ENCODE measurements at places on chromosomes 4 and X.

- no peak for DNase-seq
Measured at GRCh38 chr4:78592088-78592783, 40.7 kb downstream of the ANXA3 start.

- no peak for DNase-seq
Measured at GRCh38 chrX:154873329-154873728, 12.8 kb upstream of the F8A1 start.

DNA sequence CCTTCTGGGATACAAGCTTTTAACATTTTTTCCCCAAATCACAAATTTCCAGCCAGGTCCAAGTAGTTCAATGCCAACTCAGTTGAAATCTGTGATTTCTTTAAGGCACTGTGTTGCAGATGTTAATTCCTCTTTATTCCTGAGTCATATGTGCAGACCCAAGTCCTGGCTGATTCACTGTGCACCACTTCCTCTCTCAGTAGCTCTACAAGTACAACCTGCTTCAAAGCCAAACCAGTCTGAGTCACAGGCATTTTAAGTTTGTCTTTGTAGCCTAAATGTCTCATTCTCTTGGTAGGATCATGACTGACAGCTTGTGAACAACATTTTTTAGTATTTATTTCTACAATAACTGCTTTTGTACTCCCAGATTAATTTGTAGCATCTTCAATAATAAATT lies 165.6 kb upstream of the S100G start:
- DNase-seq = peak; percentile 93

DNA sequence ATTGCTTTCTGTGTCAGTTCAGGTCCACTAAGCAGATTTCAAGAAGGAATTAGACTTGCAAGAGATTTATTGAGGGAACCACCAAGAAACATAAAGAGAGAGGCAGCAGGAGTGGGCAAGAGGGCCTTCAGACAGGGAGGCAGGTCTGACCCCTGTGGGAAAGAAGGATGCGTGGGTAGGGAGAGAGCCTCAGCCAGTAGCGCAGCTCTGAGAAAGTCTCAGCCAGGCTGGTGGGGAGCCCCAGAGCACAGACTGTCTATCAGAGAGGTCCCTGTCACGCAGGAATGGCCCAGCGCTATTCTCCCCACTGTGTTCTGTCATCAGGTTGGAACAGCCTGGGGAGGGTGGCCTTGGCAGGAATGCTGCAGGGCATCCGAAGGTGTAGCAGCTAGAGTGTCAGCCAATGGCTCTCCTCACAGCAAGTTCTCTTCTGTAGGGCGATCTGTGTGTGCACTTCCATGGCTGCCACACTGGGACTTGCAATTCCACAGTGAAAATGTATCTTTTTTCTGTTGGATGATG lies 48.0 kb downstream of the OTC start:
- no peak for DNase-seq

DNA sequence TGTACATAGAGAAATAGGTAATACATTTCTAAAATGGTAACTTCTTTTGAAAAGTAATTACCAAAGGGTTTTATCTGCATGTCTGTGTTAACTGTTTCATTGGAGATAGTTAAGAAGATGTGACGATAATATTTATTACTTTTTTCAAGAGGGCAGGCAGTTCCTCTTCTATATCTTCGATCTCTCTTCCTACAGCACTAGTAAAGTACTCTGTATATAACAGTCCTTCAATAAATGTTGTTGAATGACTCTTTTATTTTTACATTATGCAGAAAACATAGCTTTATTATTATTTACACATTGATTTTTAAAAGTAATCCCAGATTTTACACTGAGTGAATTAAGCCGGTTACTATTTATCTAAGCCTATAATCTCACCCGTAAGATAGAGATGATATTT lies 51.8 kb downstream of the TMPRSS11E start:
- DNase-seq = no peak

- DNase-seq = no peak
Measured at GRCh38 chr4:114636192-114636935, 37.8 kb downstream of the UGT8 start.

DNA sequence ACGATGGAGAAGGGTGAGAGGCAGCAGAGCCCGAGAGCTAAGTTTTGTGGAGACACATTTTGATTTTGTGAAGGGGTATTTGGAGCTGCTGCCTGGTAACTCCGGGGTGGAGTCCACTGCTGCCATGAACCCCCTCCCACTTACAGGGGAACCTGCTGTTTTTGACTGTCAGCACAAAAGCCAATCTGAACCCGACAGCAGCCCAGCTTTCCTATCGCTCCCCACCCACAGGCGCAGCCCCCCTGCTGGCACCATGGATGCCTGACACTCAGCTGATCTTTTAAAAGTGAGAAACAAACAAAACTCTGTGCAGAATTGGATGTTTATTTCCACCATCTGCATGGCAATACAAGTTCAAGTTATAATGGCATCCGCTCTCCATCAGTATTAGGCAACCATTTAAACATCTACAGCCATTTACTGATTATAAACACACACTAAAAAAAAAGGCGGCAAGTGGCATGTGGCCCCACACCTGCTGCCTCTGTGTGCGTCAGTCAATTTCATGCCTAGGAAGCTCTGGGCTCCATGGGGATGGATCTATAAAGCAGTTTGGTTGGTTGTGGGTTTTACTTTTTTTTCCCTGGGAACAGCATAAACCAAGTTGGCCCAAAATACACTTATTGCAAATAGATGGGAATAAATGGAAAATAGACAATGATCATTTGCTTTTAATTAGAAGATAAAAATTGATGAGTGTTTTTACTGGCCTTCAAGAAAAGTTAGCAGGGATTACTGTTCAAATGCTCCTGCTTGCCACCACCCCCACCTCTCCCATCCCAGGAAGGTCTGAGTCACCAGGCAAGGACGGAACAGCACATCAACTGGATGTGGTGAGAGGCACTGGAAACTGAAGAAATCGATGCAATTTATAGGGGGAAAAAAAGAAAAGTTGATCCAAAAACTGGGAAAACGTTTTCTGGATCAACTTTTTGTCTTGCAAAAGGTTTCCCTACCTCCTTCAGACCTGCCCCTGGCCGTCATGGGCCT lies 46.0 kb downstream of the SEPSECS start:
- DNase-seq = peak; percentile 76

DNA sequence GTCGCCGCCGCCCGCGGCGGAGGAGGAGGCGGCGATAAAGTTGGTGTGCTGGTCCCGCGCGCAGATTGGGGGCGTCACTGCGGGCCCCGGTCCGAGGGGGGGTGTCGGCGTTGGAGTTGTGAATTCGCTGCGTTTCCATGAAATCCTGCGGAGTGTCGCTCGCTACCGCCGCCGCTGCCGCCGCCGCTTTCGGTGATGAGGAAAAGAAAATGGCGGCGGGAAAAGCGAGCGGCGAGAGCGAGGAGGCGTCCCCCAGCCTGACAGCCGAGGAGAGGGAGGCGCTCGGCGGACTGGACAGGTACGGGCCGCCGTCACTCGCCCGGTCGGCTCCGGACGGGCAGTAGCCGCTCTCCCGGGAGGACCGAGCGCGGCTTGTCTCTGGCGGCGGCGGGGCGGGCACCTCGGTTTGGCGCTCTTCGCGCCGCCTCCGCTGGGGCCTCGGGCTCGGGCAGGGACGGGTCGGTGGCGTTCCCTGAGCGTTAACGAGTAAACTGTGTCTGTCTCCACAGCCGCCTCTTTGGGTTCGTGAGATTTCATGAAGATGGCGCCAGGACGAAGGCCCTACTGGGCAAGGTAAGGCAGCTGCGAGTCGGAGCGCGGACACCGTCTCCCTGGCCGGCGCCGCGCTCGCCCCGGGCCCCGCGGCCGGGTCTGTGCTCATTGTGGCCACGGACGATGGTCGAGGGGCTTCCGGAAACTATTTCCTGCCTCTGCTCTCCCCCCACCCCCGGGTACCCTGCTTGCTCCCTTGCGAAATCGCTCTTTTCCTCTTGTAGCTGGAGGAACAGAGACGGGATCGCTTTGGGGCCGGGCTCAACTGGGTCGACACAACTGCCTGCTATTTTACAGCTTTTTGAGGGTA lies 658 bp downstream of the KDM6A start:
- DNase-seq = peak; percentile 45

- DNase-seq = peak; percentile 43
Measured at GRCh38 chr4:141158219-141158618, 24.9 kb upstream of the RNF150 start.

- DNase-seq = no peak
Measured at GRCh38 chr4:170526471-170526870, 436.7 kb upstream of the AADAT start.

- peak; percentile 45 for DNase-seq
Measured at GRCh38 chrX:120446498-120446897, 22.6 kb downstream of the LAMP2 start.

- DNase-seq = no peak
Measured at GRCh38 chr4:42732776-42733175, 75.9 kb upstream of the ATP8A1 start.

GRCh38 chrX:111652719-111653118 lies 28.3 kb upstream of the ALG13 start:
- no peak for DNase-seq

- peak; percentile 66 for DNase-seq
Measured at GRCh38 chr4:159444678-159445077, 341.8 kb downstream of the RAPGEF2 start.

DNA sequence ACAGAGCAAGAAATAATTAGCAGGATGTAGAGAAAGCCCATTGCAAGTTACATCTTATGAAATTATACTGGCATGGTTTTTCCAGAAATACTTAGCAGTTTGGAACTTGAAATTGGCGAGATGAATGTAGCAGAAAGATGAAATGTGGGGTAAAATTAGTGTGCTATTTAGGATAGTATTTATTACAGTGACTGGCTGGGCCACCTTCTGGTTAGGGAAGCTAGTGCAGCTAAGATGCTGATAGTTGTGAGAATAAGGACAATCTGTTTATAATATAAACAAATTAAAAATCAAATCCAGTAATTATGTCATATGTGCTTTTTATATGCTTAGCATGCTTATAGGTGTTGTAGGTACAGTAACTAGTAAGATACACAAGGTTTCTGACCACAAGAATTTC lies 74.8 kb downstream of the IL15 start:
- peak; percentile 34 for DNase-seq

DNA sequence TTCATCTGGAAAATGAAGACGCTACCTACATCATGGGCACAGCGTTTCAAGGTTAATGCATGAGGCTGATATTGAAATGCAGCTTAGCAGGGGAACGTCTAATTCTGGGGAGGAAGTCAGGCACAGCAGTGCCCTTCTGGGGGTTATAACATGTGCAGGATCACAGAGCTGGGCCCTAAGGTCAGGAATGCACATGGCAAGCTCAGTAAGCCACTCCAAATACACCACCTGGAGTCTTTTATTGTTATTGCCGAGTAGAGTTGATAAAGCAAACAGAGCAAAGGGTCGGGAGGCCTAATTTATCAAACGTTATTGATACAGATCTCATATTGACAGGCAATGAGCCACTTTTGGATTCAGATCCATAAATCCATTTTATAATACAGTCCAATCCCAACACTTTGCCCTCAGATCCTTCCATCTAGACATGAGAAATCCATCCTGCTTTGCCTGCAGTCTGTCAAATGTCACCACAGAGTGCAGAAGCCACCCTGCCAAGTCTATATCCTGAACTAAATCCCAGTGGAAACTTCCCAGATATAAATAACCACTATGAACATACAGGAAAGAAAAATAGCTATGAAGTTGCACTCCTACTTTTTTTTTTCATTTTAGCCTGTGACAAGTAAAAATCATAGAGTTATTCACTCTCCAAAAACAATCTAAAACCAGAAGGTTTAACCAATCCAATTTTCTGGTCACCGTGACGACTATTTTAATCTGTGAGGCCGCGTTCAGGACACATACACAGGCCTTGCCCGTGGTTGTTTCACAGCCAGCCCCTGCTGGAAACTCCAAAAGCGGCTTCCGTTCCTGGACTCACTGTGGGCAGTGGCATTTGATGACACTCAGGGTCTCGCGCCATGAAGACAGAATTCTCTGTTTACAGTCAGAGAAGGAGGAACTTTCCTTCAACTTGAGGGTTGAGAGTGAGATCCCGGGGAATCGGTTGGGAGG lies 335.4 kb downstream of the DHX15 start:
- DNase-seq = no peak

- DNase-seq = no peak
Measured at GRCh38 chr4:8364141-8364540, 76.4 kb downstream of the ACOX3 start.

- DNase-seq = no peak
Measured at GRCh38 chr4:44257461-44257860, 191.1 kb downstream of the KCTD8 start.

DNA sequence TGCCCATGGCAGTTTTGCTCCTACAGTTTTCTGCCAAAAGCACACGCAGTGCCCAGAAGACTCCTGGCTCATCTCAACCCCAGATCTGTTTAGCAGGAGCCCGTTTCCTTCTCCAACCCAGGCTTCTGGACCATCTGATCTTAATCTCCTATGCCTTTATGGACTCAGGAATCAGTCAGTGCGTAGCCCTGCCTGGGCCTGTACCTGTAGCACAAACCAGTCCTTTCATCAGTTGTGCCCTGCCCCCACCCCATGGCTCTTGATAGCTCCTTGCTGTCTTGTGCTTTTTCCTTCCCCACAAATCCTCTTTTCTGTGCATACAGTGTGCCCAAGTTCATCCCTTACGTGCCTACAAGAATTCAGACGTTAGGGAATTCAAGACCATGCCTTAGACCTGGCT lies 1.5 kb downstream of the ZNF718 start:
- DNase-seq = no peak

DNA sequence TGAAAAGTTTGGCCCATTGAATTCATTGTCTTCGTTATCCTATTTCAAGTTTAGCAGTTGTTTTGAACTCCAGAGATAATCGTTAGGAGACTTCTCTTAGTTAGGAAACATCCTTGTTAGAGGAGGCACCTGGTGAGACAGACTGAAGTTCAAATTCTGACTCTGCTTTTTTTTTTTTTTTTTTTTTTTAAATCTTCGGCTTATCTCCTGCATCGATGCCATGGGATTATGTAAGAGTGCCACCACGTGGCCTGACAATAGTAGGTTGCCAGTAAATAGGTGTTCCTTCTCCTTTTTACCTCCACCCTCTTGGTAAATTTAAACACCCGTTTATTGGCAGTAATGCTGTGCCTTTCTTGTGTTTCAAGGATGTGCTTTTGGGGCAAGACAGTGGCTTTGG lies 149.3 kb downstream of the SOWAHB start:
- DNase-seq = no peak

DNA sequence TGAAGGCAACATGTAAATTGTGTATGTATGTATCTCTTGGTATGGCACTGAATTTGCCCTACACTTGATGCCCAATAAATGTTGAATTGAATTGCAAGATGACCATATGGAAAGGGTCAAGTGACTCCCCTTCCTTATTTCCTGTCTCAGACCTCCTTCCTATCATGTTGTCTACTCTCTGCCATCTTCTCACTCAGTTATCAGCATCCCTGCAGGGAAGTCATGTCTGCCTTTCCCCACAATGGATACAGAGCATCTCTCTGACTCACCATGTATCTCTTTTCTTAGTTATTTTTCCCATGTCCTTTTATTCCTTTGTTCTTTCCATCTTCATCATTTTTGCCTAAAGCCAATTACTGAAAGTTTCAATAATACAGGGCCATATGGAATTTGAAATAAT lies 22.5 kb downstream of the BMX start:
- no peak for DNase-seq

DNA sequence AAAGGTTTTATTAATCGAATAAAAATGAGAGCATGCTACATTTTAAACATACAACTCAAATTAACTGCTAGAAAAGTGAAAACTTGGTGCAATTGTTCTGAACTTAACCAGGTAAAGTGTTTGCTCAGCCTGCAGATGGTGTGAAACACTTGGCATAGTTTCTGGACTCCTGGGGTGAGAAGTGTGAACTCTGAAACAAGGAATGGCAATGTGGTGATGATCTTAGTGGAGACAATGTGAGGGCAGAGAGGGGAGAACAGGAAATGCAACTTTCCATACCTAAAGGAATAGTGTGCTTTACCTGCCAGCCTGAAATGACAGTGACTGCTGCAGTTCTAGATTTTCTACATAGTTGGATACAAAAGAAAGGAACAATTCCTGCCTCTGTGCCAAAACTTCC lies 57.4 kb downstream of the CCSER1 start:
- DNase-seq = no peak

Data from fibroblast of skin of right quadriceps (primary cell).